ENCODE measurements at places on chromosomes 1 and 21.
A peak's percentile ranks its signal among the peaks of the same experiment; 100 is the strongest.

DNA sequence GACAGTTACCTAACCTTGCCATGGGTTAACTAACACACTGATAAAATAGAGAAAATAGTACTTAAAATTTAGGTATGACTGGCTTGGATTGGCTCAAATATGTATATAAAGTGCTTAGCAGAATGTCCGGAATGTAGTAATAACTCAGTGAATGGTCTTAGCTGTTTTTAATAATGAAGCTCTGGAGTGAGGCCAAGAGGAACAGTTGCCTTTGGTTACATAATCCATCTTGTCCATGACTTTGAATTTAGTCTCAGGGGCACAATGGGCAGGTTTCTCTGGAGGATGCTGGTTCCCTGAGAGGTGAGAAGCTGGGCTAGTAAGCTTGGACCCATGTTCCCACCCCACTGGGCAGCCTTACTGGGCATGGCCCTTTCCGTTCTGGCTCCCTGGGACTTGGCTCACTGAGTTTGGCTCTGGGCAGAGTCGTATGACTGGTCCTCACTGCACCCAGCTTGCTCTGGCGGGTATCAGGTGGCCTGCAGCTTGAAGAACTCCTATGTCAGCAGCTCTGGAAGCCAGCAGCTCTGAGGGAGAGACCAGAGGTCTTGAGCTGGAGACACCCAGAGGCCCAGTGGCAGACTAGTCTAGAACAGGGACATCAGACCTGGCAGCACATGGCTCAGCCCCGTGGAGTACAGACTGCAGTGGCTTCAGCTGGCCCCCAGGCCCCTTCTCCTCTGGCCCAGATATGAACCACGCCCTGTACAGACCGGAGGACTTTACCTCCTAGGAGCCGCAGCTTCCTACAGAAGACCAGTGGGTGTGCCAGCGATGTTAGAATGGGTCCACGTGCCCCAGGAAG, 40.4 kb downstream of the TENT5C start:
- DNase-seq, result no peak

- no peak for DNase-seq
These were observed 1.8 kb upstream of the ACBD6 start for GRCh38 chr1:180504186-180504585.

DNA sequence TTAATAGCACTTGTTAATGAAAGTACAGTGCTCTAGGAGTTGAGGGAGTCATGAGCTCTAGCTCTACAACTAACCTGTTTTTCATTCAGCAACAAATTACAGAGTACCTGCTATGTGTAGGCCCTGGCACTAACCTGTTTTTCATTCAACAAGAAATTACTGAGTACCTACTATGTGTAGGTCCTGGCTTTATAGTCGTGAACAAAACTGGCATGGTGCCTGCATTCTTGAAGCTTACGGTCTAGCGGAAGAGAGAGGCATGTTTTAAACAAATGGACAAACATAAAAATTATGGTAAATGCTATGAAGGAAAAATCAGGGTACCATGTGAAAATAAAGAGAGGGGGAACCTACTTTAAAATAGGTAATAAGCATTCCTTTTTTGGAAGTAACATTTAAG, 2.2 kb upstream of the UBAP2L start:
- no peak for DNase-seq

GRCh38 chr1:78088015-78088414, 42.2 kb downstream of the GIPC2 start:
- no peak for DNase-seq

- no peak for DNase-seq
These were observed 1.3 kb downstream of the ACOT11 start for GRCh38 chr1:54549181-54549924.

DNA sequence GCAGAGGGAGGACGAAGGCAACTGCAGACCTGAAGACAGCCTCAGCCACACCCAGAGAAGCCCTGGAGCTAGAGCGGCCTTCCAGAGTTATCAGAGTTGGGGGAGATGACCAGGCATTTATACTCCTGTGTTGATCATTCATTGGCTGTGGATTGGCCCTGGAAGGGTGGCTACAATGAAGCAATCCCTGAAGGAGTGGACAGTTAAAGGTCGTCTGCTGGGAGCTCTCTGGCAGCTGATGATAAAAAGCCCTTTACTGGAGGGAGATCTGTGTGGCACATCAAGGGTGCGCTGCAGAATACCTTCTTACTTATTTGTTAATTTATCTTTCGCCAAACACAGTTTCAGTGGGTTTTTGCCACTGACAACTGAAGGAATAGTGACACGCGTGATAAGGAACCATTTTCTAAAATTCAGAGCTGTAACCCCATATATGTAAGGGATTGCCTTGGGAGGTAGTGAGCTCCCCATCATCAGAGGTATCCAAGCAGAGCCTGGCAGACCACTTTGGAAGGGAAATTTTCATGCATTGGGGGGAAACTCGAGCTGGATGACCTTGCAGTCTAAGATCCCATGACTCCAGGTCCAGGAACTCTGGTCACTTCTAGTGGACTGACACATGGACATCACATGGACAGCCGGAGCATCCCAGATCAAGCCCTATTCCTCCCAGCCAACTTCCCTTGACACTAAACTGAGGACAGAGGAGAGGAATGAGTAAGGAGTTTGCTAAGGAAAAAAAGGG, 126.4 kb upstream of the GADD45A start:
- DNase-seq, result no peak

GRCh38 chr1:231526536-231526935, 1.9 kb upstream of the TSNAX start:
- DNase-seq, result no peak

GRCh38 chr1:63454269-63454668, 68.8 kb downstream of the ITGB3BP start:
- no peak for DNase-seq

DNA sequence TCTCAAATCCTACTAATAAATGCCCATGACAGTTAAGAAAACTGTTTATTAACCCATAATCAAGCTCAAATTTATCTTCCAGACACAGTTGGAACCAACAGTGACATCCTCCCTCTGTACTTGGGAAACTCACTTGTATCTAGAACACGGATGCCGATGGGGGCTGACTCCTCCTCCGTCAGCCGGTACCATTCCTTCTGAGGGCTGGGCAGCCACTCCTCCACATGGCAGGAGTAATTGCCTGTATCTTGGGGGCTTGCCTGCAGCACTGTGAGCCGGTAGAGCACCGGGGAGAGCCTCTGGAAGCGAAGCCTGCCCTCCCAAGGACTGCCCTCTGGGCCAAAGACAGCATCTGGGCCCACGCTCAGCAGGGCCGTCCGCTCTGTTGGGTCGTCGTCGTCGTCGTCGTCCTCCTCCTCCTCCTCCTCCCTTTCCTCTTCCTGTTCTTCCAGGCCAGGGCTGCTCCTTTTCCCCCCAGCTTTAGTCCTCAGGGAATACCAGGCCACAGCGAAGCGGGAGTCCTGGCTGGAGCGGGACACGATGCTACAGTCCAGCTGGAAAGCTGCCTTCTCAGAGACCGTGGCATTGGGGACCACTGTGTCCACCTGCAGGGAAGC, 8.5 kb upstream of the CD58 start:
- no peak for DNase-seq

DNA sequence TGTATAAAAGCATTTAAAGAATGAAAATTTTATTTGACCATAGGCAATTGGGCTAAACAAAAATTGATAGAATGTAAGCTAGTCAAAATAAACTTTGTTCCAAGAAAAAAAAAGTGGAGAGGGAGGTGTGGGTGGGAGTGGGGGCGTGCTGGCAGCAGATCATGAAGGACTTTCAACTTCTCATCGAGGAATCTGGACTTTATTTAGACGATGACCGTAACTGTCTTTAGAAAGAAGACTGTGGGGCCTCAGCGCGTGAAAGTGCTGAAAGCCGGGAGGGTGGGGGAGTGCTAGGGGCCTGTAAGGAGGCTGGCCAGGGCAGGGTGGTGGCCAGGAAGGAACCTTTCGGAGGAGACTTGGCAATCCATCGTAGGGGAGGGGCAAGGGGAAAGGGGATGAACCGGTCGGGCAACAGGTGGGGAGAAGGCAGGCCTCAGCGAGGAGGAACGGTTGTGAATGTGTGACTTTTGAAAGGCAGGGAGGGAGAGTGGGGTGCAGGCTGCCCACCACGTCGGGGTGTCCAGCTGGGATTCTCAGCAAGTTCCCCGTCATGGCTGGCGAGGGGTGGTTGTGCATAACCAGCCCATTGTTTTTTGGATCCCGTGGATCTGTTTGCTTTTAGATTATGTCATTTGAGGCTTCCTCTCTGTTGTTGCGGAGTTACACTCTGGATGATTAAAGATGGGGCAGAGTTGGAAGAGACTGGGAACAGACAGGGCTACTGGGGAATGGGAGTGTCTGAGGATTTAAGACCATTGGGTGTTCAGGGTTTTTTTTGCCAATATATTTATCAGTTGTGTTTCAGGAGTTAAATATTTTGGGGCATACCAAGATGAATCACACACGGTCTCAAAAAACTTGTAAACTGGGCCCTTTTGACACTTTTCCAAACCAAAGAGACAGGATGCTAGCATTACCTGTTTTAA, 35.5 kb downstream of the HUNK start:
- DNase-seq, result no peak

- peak; percentile 73 for DNase-seq
These were observed 40.2 kb upstream of the VWA5B1 start for GRCh38 chr1:20250340-20250989.

GRCh38 chr1:203828002-203828401, 32.6 kb downstream of the ZBED6 start:
- DNase-seq, result no peak

DNA sequence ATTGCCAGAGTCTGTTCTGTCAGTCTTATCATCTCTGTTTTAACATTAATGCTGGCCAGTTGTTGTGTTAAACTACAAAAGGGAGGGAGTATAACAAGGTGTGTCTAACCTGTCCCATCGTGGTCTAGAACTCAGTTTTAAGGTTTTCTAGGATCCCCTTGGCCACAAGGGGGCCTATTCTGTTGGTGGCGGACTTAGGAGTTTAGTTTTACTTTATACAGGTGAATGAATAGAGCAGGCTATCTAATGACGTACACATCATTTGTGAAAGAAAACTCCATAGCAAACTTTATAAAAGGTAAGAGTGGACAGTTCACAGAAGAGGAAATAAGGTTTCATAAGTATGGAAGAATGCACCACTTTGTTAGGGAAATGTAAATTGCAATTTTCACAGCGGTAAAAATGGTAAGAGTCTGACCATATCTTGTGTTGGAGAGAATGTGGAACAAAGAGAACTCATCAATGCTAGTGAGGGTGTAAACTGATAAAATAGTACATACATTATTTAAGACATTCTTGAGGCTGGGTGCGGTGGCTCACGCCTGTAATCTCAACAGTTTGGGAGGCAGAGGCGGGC, 2.5 kb upstream of the ATF6 start:
- DNase-seq, result peak; percentile 12

- no peak for DNase-seq
These were observed 6.5 kb downstream of the SOAT1 start for GRCh38 chr1:179300112-179300511.

DNA sequence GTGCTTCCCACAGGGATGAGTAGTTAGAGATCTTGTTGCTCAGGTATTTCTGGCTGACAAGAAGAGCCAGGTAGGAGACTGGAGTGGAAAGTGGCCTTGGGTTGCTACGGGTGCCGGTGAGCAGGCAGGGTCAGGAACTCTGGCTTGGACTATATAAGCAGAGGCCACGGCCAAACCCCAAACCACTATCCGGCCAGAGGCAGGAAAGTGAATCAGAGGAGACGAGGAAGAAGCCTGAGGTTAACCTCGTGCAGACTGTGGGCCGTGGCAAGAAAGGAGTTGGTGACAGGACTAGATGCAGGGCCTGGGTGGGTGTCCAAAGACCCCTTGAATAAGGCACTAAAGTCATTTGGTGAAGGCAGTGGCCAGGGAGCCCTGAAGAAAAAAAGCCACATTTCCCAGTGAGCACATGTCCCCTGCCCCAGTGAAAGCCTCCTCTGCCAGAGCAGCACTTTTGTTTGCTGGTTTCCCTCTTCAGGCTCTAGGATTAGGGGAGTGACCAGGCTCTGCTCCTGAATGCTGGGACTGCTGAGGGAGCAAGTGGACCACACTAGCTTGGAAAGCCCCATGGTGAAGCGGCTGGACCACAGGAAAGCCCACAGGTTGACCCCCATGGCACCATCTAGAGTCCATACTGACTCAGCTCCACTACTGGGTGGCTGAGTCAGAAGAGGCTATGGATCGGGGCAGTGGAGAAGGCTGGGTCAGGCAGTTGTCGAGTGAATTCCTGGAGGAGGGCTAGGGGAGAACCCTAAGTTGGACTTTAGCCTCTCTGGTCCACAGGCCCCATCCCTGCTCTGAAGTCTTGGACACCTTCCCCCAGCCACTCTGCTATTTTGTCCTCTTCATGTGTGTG, 23.4 kb downstream of the CSF1 start:
- DNase-seq, result no peak

DNA sequence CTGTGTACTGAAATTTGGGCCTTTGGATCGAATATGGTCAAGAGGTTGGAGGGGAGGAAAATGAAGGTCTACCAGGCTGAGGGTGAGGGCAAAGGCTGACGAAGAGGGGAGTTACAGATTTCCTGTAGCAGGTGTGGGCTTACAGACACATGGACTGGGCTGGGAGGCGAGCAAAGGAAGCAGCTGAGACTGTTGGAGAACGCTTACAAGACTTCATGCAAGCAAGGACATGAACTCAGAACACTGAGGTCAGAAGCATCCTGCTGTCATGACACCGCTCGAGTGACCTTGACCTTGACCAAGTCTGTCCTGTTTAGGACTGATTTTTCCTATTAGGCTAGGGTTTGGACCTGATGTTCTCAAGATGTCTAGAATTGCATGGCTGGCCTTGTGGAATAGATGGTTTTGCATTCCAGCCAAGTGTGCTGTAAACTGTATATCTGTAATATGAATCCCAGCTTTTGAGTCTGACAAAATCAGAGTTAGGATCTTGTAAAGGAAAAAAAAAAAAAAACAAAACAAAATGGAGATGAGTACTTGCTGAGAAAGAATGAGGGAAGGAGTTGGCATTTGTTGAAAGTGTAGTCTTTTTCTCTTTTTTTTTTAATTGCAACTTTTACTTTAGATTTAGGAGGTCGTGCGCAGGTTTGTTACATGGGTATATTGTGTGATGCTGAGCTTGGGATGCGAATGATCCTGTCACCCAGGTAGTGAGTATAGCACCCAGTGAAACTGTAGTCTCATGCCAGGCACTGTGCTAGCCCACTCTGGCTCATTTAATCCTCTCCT, 5.8 kb downstream of the ELF3 start:
- DNase-seq, result no peak

- DNase-seq, result no peak
These were observed 53.8 kb downstream of the PRDM2 start for GRCh38 chr1:13753636-13754402.

- DNase-seq, result no peak
These were observed 38.7 kb downstream of the PACC1 start for GRCh38 chr1:212375986-212376385.

GRCh38 chr1:184965439-184965838, 8.9 kb downstream of the NIBAN1 start:
- no peak for DNase-seq

- no peak for DNase-seq
These were observed 97.7 kb upstream of the TMEM51 start for GRCh38 chr1:15055736-15056415.

DNA sequence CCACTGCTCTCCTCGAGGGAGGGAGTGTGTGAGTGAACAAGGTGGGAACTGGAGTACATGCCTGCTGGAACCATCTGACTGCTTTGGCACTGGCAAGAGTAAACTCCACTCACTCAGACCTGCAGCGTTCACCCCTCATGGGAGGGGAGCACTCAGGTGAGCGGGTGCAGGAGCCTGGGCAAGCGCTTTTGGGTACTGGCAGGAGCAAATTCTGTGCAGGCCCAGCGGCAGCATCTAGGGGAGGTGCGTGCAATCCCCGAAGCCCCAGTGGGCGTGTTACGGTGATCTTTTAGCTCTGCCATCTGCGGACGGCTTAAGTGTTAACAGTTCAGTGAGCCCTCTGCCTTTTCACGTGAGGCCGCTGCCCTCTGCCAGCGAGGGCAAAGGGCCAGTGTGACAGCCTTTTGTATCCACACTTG, 127.4 kb downstream of the PATJ start:
- DNase-seq, result no peak
